ENCODE measurements at places on chromosomes 6 and 20.

DNA sequence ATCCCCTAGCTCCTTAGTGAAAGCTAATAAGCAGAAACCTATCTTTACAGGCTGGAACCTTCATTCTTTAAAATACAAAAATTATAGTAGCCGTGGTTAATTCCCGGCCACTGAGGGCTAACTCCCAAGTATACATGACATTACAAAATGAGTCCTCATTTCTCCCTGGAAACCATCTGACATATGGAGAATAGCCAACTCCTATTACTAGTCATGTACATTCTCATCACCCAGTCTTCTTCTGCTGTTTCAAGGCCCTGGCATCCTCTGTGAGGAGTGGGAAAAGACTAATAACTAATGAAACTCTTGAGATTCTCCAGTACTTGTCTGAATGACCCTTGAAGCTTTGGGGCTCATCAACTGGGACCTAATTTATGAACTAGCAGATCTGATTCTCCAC is 30.2 kb downstream of the CSNK2A1 start:
- no peak for DNase-seq

DNA sequence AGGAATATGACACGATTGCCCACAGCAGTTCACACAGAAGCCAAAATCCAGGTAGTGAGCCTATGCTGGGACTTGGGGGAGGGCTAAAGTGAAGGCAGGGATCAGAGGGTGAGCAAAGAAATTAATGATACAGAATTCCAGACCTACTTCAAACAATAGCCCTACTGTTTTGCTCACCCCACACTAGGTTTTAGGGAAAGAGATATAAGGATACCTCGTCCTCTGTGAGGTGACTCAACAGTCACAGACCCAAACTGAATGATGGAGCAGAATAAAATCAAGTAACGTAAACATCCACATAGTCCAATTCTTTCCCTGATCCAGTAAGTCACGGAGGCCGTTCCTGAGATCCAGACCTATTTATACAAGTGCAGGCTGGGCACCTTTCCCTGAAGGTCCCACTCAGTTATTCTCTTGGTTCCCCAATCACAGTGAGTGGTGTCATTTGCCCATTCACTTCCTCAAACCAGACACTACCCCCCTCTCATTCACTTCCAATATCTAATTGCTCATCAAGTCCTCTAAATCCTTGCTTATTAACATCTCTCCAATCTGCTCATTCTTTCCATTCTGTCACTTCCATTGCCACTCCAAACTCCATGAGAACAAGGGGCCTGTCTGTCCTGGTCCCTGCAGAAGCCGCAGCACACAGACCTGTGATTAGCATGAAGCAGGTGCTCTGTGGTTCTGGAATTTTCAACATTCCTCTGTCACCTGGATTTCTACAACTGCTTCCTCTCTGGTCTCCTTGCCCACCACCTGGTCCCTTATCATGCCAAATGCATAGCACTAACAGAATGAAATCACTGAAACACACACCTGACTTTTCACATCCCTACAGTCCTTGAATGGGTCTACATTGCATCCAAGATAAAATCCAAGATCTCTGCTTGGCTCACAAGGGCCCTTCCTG is 55.9 kb downstream of the ATXN1 start:
- no peak for DNase-seq

GRCh38 chr6:14658030-14658429 is 540.5 kb downstream of the CD83 start:
- DNase-seq: no peak

- no peak for DNase-seq
Observed at GRCh38 chr6:15246666-15247499, 1.0 kb downstream of the JARID2 start.

DNA sequence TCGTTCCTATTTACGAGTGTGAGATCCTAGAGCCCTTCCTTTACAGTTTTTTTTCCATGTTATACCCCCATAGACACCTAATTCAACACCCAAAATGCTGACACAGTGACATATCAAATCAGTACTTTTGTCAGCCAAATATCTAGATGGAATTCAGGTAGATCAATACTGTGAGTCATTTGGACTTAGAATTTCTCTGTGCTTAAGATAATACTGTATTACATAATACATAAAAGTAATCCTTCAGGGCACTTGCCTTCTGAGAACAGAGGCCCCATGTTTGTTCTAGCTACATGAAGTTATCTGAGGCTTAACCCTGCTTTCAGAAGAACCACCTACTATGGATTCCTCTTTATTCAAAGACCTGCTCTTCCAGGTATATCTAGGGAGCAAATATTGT is 623.1 kb downstream of the PHF3 start:
- DNase-seq: no peak

DNA sequence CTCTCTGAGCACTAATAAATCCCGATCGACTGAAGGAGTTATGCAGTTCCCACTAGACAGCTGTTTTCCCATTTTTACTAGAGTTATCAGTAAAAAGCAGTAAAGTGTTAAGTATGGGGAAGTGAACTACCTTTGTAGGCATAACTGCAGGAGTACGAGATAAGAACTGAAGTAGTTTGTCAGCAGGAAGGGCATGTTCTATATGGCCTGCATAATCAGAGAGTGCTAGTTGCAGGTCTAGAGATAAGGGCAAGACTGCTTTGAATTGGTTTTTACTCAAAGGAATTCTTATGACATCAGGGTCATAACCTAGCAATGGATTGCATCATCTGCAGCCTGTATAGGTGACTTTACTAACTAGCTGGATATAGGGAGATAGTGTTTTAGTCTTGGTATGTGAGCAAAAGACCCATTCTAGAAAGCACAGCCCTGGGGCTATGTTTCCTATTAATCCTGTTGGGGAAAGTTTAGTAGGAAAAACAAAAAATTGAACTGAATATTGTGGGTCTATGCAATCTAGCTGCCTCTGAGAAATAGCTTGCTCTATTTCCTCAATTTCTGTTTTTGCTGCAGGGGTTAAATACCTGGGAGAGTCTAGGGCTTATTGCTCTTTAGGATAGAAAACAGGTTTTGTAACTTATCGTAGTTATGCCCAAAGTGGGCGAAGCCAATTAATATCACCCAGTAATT is 22.6 kb upstream of the CRISP1 start:
- DNase-seq: no peak

GRCh38 chr20:21124190-21124589 is 1.7 kb upstream of the KIZ start:
- no peak for DNase-seq

DNA sequence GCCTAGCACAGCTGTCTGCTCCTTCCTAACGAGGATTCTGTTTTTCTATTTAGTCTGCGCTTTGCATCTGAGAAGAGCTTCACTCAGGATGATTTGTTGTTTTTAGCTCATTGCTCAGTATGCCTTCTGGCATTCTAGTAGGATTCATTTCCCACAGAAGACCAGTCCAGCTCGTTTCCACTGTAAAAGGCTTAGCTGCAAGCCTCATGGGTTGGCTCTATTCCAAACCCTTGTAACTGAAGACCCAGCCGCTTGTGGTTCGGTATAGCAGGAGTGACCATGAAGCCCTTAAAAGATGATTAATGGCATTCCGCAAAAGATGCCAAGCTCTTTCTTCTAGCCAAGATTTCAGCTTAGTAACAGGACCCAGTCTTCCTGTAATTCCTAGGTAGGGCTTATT is 7.2 kb downstream of the ADGRF1 start:
- no peak for DNase-seq

- DNase-seq: no peak
Observed at GRCh38 chr6:145086197-145086596, 649.1 kb downstream of the EPM2A start.

- no peak for DNase-seq
Observed at GRCh38 chr6:9783567-9783966, 631.3 kb downstream of the TFAP2A start.

- no peak for DNase-seq
Observed at GRCh38 chr6:159988983-159989454, 20.1 kb downstream of the IGF2R start.

DNA sequence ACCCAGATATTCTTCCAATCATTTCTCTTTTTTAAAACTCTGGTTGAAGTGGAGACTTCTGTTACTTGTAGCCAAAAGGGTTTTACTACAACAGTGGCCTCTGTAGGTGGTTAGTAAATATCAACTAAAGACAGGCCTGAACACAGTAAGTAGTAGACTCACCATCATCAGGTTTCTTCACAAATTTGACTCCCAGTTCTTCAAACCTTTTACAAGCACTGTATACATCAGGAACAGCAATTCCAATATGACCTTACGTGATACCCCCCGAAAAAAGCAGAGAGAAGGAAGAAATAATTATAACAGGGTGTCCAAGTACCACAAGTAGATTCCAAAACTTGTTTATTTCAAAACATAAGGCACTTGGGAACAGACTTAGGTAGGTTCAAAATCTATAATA is 21.1 kb downstream of the GLO1 start:
- DNase-seq: no peak

- no peak for DNase-seq
Observed at GRCh38 chr20:59776059-59776603, 157.3 kb downstream of the SYCP2 start.

GRCh38 chr6:101401792-101402621 is 8.5 kb downstream of the GRIK2 start:
- no peak for DNase-seq

GRCh38 chr6:154786144-154786868 is 53.1 kb downstream of the SCAF8 start:
- no peak for DNase-seq
